Hippocampal formation (tissue), 2 donors: ENCODE measurements at places on chromosomes 1 and 21.

DNA sequence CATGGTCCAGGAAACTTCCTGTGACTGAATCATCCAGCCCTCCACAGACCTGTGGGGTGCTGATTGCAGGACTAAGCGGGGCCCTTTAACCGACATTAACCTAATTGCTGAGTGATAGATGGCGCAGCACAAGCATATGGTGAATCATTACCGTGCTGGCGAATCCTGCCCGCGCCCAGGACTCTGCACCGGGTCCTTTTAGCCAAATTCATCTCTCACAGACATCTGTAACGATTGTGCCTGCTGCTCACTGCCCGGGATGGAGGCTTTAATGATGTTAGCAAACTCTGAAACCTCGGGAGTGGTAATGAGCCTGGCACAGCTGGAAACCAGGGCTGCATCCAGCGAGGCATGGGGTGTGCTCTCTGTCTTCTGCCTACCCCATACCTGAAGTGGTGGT is 147.3 kb upstream of the CD34 start:
- no peak for DNase-seq

DNA sequence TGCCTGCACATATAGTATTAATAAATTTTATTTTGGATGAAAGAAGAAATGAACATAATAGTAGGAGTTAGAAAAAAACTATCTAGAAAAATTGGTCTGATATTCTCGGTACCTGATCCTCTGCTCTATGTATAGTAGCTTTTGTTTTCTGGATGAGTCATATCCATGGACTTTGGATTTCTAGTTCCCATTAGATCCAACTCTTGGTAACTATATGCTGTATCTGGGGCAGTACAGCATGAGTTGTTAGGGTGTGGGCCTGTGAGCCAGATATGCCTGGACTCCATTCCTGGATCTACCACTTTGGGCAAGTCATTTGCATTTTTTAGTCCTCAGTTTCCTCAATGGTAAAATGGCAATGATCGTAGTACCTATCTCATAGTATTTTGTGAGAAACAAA is 372.2 kb upstream of the PKN2 start:
- no peak for DNase-seq

GRCh38 chr1:21933397-21934248 is 3.5 kb downstream of the HSPG2 start:
- no peak for DNase-seq

DNA sequence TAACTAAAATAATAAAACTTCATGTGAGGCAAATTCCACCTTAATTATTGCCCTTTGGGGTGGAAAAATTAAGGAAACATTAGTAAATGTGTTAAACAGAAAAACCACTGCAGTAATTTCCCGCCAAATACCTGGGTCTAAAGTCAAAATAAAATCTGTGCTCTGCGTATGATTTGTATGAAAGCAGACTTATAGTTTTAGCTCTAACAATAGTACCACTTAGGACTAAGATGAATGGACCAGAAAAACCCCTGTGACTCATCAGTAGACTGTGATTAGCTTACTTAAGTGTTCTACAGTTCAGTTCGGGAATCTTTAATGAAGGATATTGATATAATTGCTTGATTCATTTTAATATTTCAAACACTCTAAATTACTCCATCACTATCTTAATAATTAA is 23.3 kb upstream of the C1orf105 start:
- DNase-seq, result no peak

GRCh38 chr21:31983120-31983519 is 110.3 kb downstream of the HUNK start:
- DNase-seq, result no peak

- no peak for DNase-seq
These were observed 13.5 kb downstream of the ZYG11A start for GRCh38 chr1:52856026-52856425.

- no peak for DNase-seq
These were observed 1.7 kb downstream of the OSCP1 start for GRCh38 chr1:36448530-36449056.

DNA sequence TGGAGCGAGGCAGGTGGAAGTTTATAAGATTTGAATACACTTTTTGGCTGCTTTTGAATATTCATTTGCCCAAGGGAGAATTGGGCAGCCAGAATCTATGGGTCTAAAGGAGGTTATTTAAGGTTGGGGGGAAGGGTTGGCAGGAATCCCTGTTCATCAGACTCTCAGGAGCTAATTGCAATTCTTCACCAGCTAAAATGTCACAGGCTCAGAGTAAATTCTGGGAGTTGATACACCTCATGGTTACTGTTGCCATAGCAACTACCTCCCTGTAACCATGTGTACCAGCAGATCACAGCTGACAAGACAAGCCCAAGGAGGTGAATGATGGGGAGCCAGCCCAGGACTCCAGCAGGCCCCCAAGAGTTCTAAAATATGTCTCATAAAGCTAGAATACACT is 75.5 kb downstream of the CAMK2N1 start:
- DNase-seq, result no peak

DNA sequence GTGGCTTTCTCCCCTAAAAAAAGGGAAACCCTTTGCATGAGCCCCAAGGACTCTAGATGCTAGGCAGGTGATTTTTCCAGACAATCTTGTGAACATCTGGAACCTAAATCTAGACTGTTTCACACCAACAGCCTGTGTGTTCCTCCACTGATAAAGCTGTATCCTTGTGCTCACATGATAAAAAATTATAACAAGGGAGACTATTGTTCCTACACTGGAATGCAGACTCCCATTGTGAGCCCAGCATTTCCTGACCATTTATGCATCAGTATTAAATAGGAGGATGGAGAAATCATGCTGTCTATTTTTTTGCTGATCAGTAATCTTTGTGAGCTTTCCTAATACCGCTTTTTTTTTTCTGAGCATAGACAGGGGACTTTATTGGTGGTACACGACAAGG is 52.5 kb downstream of the ZNF697 start:
- DNase-seq, result peak; percentile 32

GRCh38 chr1:66365635-66366034 is 168.3 kb upstream of the SGIP1 start:
- DNase-seq, result no peak

- DNase-seq, result no peak
These were observed 500.4 kb downstream of the PTPRU start for GRCh38 chr1:29736582-29737188.

- DNase-seq, result no peak
These were observed 47.6 kb upstream of the GJA5 start for GRCh38 chr1:147808025-147808424.

GRCh38 chr1:234584926-234585325 is 25.1 kb downstream of the IRF2BP2 start:
- no peak for DNase-seq

DNA sequence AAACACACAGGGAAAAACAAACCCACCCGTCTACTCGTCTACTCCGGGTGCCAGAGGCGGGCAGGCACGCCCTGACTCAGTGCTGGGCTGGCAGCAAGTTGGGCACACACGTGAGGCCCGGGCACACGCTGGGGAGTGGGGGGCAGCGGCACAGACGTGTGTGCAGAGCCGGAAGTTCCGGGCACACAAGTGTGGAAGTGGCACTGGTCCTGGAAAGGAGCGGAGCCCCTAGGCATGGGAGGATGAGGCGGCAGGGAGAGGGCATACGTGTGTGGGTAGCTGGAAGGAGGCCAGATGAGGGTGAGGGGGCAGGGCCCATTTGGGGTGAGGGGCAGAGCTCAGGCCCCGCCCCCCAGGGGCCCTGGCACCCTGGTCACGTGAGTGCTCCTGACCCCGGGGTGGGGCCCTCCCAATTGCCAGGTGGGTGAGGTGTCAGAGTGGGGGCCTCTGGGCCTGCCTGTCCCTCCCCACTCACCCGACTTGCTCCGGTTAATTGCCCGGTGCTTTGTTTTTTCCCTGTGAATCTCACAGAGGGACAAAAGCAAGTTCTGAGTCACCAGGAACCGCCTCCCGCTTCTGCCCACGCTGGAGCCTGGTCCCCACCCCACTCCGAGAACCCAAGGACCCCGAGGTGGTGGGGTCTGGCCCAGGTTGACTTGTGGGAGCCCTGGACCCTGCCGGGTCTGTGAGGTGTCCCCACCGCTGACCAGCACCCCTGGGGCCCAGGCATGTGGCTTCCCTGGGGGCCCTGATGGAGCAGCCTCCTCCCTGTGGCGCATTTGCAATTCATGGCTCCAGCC is 104.8 kb upstream of the CASZ1 start:
- no peak for DNase-seq

DNA sequence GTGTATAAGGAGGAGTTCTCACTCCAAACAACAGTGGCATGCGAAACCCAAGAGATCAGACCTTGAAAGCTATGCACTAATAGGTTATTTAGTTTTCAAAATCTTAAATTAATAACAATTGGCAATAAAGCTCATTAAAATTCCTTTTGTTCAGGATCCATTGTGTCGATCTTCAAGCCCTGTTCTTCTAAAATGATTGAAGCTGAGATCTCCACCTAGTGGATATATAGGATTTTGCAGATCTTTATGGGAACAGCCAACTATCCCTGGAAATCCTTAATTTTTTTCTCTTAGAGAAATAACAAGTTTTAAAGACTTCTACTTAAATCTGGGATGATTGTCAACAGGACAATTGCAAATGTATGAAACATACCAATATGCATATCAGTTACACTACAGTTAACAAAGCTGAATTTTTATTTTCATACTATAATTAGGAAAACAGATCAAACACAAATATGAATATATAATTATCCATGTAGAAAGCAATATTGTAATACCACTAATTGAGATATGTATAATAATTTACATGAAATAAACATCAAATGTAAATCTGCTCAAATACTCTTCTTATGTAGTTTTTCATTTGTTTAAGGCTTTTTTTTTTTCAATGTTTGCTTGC is 43.3 kb downstream of the LRRC53 start:
- DNase-seq, result peak; percentile 54

GRCh38 chr1:87135329-87135712 is 193.4 kb upstream of the LMO4 start:
- peak; percentile 54 for DNase-seq

DNA sequence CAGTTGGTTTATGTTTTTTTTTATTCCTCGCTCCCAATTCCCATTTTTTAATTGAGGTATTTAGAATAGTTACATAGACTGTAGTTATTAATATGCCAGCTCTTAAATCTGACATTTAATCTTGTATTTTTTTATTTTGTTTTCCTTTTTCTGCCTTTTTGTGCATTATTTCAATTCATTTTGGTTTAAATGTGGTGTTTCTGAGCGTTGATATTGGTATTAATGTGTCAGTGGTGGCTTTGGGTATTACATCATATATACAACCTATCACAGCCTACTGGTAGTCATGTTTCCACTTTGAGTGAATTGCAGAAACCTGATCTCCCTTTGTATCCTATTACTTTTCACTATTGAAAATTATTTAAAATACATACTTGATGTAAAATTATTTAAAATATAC is 1027.3 kb downstream of the KCNT2 start:
- no peak for DNase-seq

- DNase-seq, result no peak
These were observed 95.6 kb upstream of the TSPAN2 start for GRCh38 chr1:115184951-115185331.

- no peak for DNase-seq
These were observed 78.0 kb downstream of the ATP6V1G3 start for GRCh38 chr1:198462365-198463019.

GRCh38 chr1:74247881-74248528 is 12.8 kb downstream of the TNNI3K start:
- no peak for DNase-seq

DNA sequence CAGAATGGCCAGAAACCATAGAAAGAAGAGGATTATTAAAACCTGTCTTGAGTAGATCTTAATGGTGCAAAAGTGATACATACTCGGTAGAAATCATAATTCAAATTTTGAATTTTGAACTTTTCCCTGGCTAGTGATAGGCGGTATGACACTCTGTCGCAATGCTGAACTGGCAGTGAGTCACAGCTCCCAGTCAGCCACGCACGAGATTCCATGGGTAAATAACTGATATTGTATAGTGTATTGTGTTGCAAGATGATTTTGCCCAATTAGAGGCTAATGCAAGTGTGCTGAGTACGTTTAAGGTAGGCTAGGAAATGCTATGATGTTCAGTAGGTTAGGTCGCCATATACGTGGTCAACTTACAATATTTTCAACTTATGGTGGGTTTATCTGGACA is 207.0 kb downstream of the SIPA1L2 start:
- DNase-seq, result no peak

DNA sequence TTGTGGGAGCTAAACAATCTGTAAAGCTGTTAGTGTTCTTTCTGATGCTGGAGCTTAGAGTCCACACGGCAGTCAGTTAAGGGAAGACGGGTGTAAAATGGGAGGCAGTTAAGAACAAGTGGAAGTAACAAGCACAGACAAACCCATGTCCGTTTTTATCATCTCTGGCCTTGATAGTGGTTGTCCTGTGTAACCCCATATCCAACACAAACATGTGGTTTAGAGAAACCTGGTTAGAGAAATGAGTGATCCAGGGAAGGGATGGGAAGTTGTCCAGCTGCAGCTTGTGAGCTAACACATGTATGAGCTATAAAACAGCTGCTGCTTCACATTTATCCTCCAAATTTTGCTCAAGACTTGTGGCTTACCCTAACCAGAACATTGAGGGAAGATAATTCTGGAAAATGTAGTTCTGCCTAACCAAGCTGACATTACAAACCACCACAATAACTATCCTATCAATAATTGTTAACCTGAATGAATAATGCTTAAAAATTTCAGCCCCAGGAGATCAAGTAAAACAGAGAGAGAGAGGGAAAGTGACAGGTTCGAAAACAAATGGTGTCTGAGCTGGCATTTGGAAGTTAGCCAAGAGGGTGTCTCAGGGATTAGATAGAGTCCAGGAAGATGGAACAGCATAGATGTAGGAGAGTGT is 10.6 kb upstream of the C1orf162 start:
- no peak for DNase-seq

DNA sequence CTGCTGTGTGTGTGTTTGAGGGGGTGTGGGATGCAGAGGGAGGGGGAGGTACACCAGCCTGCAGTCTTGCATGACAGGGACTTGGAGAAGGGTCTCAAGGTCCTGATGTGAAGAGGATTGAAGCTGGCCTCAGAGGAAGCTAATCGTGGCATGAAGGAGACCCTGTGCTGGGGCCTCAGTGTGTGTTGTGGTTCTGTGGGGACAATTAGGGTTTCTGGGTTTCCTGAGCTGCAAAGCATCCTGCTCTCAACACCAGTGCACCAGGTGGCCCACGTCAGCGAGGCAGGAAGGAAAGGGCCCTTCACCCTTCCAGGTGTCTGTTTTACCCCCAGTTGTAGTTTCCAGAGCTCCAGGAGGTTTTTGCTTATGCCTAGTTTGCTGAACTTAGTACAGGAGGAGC is 52.8 kb downstream of the TENT5C start:
- DNase-seq, result no peak

- DNase-seq, result no peak
These were observed 64.8 kb downstream of the PRDM2 start for GRCh38 chr1:13764588-13765332.
